ENCODE measurements at places on chromosomes 4 and X.

DNA sequence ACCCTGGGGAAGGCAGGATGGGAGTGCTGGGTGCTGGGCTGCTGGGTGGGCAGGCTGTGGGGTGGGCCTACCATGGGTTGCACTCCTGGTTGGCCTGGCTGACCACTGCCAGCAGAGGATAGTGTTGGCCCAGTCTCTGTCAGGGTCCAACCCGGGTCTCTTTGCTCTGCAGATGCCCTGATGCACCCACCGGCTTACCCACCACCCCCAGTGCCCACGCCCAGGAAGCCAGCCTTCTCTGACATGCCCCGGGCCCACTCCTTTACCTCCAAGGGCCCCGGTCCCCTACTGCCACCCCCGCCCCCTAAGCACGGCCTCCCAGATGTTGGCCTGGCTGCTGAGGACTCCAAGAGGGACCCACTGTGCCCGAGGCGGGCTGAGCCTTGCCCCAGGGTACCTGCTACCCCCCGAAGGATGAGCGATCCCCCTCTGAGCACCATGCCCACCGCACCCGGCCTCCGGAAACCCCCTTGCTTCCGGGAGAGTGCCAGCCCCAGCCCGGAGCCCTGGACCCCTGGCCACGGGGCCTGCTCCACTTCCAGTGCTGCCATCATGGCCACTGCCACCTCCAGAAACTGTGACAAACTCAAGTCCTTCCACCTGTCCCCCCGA is 14.2 kb upstream of the ADD1 start:
- H3K27me3 ChIP-seq = no peaks in the 10 kb centered on the region
- H3K4me3 ChIP-seq = no peak overlapping the region
- no peak for DNase-seq
- no peaks in the 10 kb centered on the region for H3K36me3 ChIP-seq

DNA sequence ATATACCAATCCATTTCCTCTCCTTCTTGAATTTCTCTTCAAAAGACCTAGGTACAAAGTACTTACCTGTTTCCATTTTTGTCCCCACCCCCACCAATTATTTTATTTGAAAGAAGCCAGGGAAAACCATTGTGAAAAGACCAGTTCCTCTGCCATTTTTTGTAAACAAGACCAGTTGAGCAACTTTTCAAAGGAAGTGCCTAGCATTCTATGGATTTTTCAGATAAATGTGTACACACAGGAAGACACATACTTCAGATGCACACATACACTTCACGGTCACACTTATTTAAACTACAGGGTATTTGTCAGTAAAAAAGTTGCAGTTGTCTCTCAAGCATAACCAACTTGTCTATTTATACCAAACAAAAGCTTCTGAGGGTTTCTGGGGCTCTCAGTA is 587.2 kb upstream of the KLHL4 start:
- peak overlapping the region; percentile 95 for H3K27ac ChIP-seq
- H3K4me1 ChIP-seq = peaks cover 21% of the 10 kb centered on the region
- H3K27me3 ChIP-seq = no peaks in the 10 kb centered on the region
- H3K36me3 ChIP-seq = no peaks in the 10 kb centered on the region
- H3K4me3 ChIP-seq = no peak overlapping the region
- peak; percentile 22 for DNase-seq

DNA sequence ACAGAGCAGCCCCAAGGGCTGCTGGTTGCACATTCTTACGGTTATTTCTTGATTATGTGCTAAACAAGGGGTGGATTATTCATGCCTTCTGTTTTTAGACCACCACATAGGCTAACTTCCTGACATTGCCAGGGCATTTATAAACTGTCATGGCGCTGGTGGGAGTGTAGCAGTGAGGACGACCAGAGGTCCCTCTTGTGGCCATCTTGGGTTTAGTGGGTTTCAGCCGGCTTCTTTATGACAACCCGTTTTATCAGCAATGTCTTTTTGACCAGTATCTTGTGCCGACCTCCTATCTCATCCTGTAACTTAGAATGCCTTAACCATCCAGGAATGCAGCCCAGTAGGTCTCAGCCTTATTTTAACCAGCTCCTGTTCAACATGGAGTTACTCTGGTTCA is 212.4 kb upstream of the GRID2 start:
- DNase-seq = peak; percentile 10
- H3K36me3 ChIP-seq = no peaks in the 10 kb centered on the region
- no peak overlapping the region for H3K4me3 ChIP-seq
- no peaks in the 10 kb centered on the region for H3K27me3 ChIP-seq
- no peaks in the 10 kb centered on the region for H3K4me1 ChIP-seq
- H3K27ac ChIP-seq = no peak overlapping the region

GRCh38 chr4:174318829-174319764 is 35.4 kb downstream of the CEP44 start:
- DNase-seq = no peak
- no peaks in the 10 kb centered on the region for H3K27me3 ChIP-seq
- H3K4me1 ChIP-seq = no peaks in the 10 kb centered on the region
- no peaks in the 10 kb centered on the region for H3K36me3 ChIP-seq
- no peak overlapping the region for H3K27ac ChIP-seq

- DNase-seq = no peak
- H3K27me3 ChIP-seq = no peaks in the 10 kb centered on the region
- H3K27ac ChIP-seq = no peak overlapping the region
- H3K4me3 ChIP-seq = no peak overlapping the region
- H3K36me3 ChIP-seq = no peaks in the 10 kb centered on the region
- no peaks in the 10 kb centered on the region for H3K4me1 ChIP-seq
Observed at GRCh38 chr4:100174985-100175383, 15.3 kb downstream of the DDIT4L start.

GRCh38 chrX:30414144-30414543 is 105.0 kb upstream of the NR0B1 start:
- no peak overlapping the region for H3K27ac ChIP-seq
- H3K4me3 ChIP-seq = no peak overlapping the region
- no peaks in the 10 kb centered on the region for H3K36me3 ChIP-seq
- H3K27me3 ChIP-seq = no peaks in the 10 kb centered on the region
- no peaks in the 10 kb centered on the region for H3K4me1 ChIP-seq

- no peaks in the 10 kb centered on the region for H3K4me1 ChIP-seq
- no peaks in the 10 kb centered on the region for H3K36me3 ChIP-seq
- no peak for DNase-seq
- no peak overlapping the region for H3K27ac ChIP-seq
Observed at GRCh38 chr4:173696551-173696950, 166.5 kb upstream of the HAND2 start.

DNA sequence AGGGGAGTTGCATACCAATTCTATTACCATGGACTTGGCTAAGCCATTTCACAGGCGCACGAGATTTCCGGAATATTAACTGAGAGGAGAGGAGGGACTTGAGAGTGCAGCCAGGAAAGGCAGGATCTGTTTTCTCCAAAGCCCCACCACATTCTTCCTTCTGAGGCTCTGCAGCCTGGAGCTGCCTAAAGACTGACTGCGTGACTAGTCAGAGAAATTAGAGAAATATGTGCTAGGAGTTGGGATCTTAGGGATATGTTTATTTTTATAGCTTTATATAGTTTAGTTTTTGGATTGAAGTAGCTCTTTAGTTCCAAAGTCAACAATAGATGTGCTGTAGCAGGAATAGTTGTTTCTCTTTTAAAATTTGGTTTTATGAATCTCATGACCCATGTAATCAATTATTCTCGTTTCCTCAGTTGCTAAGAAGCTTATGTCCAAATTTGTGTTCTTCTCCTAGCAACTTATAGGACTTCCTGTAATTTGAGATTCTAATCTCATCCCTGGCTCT is 300.1 kb upstream of the DDX53 start:
- no peaks in the 10 kb centered on the region for H3K4me1 ChIP-seq
- H3K36me3 ChIP-seq = no peaks in the 10 kb centered on the region
- no peak for DNase-seq
- no peak overlapping the region for H3K27ac ChIP-seq
- H3K27me3 ChIP-seq = no peaks in the 10 kb centered on the region

- H3K27me3 ChIP-seq = no peaks in the 10 kb centered on the region
- H3K27ac ChIP-seq = no peak overlapping the region
- no peaks in the 10 kb centered on the region for H3K36me3 ChIP-seq
- no peak for DNase-seq
Observed at GRCh38 chrX:151745651-151746050, 11.1 kb downstream of the CNGA2 start.

- H3K4me1 ChIP-seq = no peaks in the 10 kb centered on the region
- no peaks in the 10 kb centered on the region for H3K27me3 ChIP-seq
- no peak overlapping the region for H3K27ac ChIP-seq
- no peak for DNase-seq
- no peaks in the 10 kb centered on the region for H3K36me3 ChIP-seq
- no peak overlapping the region for H3K4me3 ChIP-seq
Observed at GRCh38 chrX:44908153-44908552, 35.2 kb downstream of the KDM6A start.

- H3K4me3 ChIP-seq = no peak overlapping the region
- no peaks in the 10 kb centered on the region for H3K27me3 ChIP-seq
- no peak overlapping the region for H3K27ac ChIP-seq
- DNase-seq = no peak
- no peaks in the 10 kb centered on the region for H3K4me1 ChIP-seq
Observed at GRCh38 chrX:26653050-26653449, 437.1 kb downstream of the MAGEB5 start.

- no peaks in the 10 kb centered on the region for H3K27me3 ChIP-seq
- no peaks in the 10 kb centered on the region for H3K36me3 ChIP-seq
- H3K4me1 ChIP-seq = no peaks in the 10 kb centered on the region
- H3K4me3 ChIP-seq = no peak overlapping the region
- DNase-seq = no peak
- H3K27ac ChIP-seq = no peak overlapping the region
Observed at GRCh38 chr4:32661229-32661628, 1941.1 kb downstream of the PCDH7 start.

DNA sequence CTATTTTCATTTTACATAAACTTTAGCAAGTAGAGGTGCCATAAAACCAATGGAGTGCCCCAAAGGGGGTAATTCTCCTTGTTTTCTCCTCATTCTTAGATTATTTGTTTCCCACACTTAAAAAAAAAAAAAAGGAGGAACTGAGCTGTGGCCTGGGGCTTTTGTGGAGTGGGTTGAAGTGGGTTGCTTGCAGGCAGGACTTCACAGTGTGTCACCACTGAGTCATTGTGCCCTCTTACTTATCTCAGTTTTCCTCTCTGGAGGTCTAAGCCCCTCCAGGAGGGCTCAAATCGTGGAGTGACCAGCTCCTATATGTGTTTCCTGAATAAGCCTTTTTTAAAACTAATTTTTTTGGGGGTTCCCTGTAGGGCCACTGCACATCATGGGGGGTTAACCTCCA is 69.0 kb downstream of the SLC16A2 start:
- no peak for DNase-seq
- no peaks in the 10 kb centered on the region for H3K36me3 ChIP-seq
- H3K27ac ChIP-seq = no peak overlapping the region
- no peaks in the 10 kb centered on the region for H3K27me3 ChIP-seq

DNA sequence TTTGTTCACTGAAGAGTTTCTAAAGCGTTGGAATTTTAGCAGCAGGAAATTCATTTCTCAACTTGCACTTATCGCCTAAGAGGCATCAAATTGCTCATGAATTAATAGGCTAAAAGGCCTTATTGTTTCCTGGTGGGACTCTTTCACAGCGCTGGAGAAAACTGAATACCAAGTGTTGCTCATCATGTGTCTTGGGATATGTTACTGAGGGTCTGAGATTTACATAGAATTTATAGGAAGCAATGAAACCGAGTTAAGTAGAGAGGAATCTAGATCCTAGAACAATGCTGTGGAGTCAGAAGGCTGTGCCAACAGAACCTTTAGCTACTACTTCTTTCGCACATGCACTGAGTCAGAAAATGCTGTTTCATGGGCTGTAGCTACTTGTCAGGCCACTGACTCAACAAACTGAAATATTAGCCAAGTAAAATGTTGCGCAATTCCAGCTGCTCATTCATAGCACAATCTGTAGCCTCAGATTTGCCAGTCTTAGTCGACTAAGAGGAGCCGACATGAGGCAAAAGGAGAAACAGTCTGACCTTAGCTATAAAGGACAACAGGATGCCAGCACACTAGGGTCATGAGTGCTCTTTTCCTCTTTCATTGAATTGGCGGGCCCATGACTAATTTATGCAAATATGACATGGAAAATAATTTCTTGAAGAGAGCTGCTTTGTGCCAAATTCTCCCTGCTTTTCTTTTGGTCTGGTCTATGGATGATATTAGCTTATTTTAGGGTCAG is 35.9 kb upstream of the CXCL8 start:
- H3K4me3 ChIP-seq = no peak overlapping the region
- H3K27me3 ChIP-seq = no peaks in the 10 kb centered on the region
- no peak overlapping the region for H3K27ac ChIP-seq
- DNase-seq = peak; percentile 15
- no peaks in the 10 kb centered on the region for H3K4me1 ChIP-seq
- H3K36me3 ChIP-seq = no peaks in the 10 kb centered on the region

DNA sequence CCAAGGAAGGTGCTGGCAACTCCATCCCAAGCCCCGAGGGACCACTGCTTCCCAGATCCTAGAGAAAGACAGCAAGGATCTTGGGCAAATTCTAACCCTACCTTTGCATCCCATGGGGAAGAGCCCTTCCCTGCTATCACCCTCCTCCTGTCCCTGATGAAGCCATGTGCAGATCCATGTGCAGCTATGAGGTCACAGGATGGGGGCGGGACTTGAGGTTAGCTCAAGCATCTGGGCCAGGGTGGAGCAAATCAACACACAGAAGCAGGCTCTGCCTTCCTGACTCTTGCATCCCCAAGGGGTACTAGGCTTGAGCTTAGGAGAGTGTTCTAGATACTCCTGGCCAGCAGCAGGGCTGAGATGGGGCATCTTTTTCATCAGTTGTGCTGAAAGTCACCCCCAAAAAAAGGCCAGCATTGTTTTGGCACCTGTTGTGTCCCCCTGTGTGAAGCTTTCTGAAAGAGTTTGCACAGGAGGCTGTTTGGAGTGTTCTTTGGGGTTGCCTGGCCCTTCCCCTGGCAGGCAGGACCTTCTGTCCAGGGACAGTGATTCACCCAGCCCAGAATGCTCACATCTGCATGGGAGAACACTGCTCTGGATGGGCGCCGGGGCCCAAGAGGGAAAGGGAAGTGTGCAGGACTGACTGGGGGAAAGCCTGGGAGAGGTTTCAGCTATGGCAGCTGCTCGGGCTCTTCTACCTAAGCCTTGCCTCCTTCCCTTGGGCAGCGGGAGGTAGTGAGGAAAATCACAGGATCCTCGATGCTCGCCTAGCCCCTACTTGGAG is 50.8 kb downstream of the PRPS1 start:
- no peak overlapping the region for H3K27ac ChIP-seq
- H3K4me3 ChIP-seq = no peak overlapping the region
- no peak for DNase-seq

DNA sequence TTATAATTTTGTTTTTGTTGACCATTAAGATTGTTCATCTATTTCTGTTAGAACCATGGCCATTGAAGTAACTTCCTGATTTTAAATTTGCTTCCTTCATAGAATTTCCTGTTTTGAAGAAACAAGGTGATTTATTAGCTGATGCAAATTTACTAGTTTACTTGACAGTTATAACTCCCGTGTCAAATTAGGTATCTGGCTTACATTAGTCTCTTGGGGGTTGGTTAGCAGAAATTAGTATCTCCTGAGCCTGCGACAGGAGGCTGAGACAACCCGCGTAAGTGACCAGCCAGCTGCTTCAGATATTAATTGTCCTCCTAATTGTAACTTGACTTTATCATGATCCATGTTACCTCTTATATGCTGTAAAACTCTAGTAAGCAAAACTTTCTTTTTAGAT is 154.3 kb downstream of the CFAP299 start:
- H3K27me3 ChIP-seq = no peaks in the 10 kb centered on the region
- H3K27ac ChIP-seq = no peak overlapping the region
- no peaks in the 10 kb centered on the region for H3K36me3 ChIP-seq
- DNase-seq = no peak

All from Caco-2 (cell line).